ENCODE measurements at places on chromosomes 7 and 10.

DNA sequence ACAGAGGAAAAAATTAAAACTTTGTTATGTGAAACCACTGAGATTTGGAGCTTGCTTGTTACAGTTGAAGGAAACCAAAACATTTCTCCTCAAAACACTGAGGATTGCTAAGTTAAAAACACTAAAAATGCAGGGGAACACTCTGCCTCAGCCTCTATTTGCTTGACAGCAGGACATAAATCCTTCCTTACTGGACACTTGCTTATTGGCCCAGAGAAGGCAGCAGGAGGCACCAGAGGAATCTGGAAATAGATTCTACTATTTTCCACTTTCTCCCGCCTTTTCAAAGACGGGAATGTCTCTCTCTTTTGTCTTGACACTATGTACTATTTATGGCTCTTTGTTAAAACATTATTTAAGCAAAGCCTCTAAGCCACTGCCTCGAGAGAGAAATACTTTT, 67.9 kb downstream of the MTURN start:
- DNase-seq, result no peak

DNA sequence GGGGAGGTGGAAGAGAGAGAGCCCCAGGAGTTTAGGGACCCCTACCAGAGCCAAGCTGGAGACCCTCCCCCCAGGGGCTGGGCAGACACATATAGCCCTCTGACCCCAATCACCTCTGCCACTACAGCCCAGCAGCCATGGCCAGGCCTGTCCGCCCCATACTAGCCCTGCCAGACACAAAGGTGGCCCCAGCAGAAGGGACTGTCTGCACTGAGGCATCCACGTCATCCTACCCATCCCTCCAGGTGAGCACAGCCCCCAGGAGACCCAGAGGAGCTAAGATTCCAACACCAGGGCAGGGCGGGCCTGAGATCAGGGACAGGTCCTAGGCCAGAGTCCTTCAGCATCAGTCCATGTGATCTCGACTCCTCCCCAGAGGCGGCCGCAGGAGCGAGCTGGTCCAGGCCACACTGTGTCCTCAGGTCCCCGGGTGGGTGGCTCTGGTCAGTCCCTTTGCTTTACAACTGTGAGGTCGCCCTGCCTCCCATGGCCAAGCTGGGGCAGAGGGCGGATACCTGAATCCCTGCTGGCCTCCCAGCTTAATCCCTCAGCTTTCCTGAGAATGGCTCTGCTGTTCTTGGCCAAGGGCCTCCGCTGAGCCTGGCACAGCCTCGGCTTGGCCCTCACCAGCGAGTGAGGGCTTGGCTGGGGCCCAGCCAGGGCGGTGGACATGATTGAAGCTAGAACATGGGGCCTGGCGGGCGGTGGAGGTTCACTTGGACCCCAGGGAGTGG, 14.3 kb upstream of the ELN start:
- DNase-seq, result no peak

DNA sequence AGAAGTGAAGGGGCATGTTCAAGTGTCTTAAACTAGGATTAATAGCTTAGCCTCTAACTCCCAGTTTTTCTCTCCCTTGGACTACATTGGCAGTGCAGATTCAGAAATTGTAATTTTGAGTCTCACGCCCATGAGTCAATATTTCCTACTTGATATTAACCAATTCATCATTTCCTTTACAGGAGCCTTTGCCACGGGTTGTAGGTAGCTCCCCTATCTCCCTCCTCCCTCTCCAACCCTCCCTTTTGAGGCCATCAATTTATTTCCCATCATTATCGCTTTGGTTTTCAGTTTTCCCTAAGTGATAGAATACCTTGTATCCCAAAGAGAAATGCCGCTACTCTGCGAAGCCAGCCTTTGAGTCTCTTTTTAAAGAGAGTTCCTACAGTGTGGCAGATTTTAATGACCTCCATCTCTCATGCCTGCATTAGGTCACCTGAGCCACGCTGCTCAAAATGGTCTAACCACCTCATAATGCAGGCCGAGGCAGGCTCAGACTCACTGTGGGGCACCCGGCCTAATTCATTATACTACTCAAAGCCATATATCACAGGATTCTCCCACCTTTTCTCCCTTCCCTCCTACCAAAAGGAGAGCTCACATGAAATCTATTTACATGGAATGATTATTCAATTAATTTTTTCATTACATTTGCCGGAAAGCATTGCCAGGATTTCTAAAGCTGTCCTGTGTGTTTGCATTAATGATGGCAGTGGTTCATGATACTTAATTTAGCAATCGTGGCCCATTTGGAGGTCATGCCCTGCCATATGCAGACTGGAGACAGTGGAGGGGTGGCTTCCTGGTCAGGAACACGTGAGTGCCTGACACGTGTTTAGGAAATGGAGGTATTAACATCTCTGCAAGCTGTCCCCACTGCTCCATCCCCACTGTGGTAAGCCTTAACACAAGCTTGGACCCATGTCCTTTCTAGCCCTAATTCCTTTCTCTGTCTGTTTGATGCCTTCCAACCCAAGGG, 448.2 kb upstream of the AUTS2 start:
- no peak for DNase-seq

GRCh38 chr10:13989616-13990015, 341.1 kb downstream of the FRMD4A start:
- DNase-seq, result no peak

- no peak for DNase-seq
Measured at GRCh38 chr10:103463499-103463898, 4.8 kb upstream of the CALHM1 start.

DNA sequence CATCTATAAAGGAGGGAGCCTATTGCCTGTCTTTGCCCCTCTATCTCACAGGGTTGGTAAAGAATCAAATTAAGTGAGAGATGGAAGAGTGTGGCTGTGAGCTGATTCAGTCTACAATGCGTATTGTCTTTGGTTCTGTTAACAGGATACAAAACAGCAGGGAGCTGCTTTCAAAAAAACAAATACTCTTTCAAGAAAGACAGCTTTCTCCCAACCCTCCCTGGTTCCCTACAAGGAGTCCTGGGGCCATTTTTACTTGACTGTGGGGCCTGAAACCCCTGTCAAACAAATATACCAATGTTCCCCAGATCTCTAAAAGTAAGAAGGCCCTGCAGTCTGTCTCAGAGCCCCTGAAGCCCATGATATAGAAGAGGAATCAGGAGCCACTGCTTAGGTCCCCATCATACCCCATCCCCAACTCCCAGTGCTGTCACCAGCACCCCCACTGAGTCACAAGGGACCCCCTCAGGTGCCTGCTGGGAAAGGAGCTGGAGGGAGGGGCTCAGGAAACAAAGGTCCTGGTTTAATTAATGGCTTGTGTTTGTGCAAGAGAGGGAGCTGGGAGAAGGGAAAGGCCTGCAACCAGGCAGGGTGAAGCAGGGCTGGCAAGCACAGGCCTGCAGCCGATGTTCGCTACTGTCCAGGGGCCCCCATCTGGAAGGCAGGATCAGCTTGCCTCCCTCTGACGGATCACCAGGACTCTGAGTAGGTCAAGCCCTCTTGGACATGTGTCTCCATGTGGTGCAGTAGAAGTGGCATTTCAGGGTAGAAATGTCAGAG, 182.0 kb upstream of the GHITM start:
- DNase-seq, result no peak

GRCh38 chr7:149217570-149217969, 21.9 kb upstream of the ZNF212 start:
- DNase-seq, result no peak

DNA sequence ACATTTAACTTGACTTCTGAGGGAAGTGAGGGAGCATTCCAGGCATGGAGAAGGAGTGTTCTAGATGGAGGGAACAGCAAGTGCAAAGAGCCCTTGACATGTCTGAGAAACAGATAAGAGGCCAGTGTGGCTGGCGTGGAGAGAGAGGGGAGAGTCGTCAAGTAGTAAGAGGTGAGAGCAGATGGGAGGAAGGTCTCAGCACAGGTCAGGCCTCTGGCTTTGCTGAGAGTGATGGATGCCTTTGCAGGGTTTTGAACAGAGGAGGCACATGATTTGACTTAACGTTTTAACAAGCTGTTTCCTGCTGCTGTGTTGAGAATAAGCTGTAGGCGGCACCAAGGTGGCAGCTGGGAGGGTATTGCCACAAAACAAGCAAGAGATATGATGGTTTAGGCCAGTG, 97.2 kb downstream of the KAT6B start:
- no peak for DNase-seq

DNA sequence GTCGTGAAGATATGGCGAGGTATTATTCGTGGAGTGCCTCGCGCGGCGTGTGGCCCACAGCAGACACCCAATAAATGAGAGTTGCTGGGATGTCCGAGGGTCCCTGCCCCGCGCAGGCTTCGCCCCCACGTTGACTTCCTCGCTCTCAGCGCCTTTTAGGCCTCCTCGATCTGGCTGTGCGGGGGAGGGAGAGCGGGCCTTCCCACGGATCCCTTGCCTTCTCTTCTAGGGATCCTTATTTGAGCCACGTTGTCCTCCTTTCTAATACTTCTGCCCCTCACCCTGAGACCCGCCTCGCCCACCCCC, 660 bp downstream of the VCL start:
- DNase-seq, result peak; percentile 85

- no peak for DNase-seq
Measured at GRCh38 chr7:1638215-1638661, 31.8 kb upstream of the ELFN1 start.

- no peak for DNase-seq
Measured at GRCh38 chr10:72045586-72045985, 42.8 kb downstream of the SPOCK2 start.

DNA sequence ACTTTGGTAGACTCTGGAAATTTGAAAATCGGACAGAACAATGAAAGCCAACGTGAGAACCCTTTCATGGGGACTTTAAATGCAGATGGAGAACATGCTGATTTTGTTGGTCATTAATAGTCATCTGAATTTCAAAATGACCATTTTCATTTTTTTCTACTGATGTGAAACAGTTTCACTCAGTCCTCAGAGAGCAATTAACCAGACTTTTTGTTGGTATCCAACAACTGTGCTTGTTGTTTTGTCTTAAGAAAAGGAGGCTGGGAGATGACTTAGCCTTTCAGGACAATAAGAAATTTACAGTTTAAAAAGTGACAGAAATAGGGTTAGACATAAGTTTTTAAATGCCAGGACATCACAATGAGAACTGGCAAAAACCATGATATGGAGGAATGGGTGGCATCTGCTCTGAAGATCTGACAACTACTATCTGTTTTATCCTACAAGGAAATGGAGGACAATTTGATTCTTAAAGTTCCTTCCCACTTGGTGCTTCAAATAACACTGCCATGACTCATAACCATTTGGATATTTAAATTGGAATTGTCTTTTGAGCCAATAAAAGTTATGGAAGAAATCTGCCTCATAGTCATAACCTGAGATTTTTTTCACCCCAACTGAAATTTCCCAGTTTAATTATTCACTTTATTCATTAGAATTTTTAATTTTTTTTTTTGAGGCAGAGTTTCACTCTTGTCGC, 87.2 kb upstream of the HPS1 start:
- DNase-seq, result no peak

GRCh38 chr10:21090609-21091082, 193.5 kb upstream of the NEBL start:
- DNase-seq, result no peak

GRCh38 chr7:30751696-30752273, at the start of gene INMT:
Gene INMT, plus strand, starts transcription at chr7:30752135. Its CDS starts 16 bp downstream, at chr7:30752151.
- DNase-seq, result no peak

DNA sequence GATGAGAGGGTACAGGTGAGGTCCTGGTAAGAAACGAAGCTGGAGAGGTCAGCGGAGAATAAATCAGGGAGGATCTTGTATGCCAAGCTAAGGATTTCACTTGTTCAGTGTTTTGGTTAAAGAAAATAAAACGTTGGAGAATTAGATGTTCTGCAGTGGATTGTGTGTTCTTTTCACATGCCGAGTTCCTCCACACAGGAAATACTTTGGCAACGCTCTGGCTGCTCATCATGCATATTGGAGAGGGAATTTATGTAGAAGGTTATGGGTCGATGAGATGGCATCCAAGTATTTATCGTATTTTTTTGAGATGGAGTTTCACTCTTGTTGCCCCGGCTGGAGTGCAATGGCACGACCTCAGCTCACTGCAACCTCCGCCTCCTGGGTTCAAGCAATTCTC, 11.0 kb downstream of the RPS24 start:
- no peak for DNase-seq

- DNase-seq, result no peak
Measured at GRCh38 chr7:20083781-20084180, 133.4 kb downstream of the MACC1 start.

- DNase-seq, result no peak
Measured at GRCh38 chr7:15174485-15174884, 271.9 kb upstream of the DGKB start.

DNA sequence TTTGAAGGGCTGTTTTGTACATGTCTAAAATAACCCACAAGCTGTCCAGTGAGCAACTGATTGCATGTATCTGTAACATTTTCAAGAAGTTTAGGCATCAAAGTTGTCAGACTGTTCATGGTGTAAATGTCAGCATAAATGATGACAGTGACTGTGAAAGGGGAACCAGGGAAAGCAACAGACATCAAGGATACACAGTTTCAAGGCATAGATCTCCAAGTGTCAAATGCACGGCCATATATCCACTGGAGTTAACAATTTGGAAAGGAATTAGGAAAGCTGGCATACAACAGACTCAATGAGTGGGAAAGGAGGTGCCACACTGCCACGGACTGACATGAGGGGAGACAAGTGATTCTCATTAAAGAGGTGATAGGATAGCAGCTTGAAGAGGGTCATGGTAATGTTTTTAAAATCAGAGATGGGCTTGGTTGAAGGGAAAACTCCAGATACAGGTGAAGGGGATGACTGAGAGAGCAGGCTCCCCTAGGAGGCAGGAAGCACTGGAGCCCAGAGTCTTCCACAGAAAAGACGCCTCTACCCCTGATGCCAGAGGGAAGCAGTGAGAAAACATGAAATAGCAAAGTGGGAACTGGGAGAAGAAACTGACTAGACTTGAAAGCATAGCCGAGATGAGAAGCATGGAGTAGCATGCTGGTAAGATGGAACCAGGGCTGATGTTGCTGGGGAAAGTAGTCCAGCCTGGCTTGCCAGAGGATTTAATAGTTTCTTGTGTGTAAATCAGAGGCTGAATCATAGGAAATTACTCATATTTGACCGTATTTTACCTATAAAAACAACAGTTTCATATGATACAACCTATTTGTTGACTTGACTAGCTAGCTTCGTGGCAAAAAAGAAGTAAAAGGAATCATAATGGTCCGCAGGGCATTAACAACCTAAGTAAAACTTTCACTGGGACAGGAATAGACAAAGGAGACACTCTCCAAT, 18.6 kb downstream of the NSMCE4A start:
- no peak for DNase-seq

- no peak for DNase-seq
Measured at GRCh38 chr7:71290452-71290851, 158.5 kb downstream of the GALNT17 start.
